ENCODE measurements at places on chromosomes 16 and 17. TPM values are rescaled to one million over a fixed set of nuclear protein-coding genes. Genes with fewer than 3 reads are reported as not detected.
A peak's percentile ranks its signal among the peaks of the same experiment; 100 is the strongest.

- no peaks in the 10 kb centered on the region for H3K27me3 ChIP-seq
- no peak overlapping the region for H3K27ac ChIP-seq
- H3K4me1 ChIP-seq, result no peaks in the 10 kb centered on the region
- no peak overlapping the region for H3K4me3 ChIP-seq
Observed at GRCh38 chr16:51312363-51313150, 161.5 kb upstream of the SALL1 start.

DNA sequence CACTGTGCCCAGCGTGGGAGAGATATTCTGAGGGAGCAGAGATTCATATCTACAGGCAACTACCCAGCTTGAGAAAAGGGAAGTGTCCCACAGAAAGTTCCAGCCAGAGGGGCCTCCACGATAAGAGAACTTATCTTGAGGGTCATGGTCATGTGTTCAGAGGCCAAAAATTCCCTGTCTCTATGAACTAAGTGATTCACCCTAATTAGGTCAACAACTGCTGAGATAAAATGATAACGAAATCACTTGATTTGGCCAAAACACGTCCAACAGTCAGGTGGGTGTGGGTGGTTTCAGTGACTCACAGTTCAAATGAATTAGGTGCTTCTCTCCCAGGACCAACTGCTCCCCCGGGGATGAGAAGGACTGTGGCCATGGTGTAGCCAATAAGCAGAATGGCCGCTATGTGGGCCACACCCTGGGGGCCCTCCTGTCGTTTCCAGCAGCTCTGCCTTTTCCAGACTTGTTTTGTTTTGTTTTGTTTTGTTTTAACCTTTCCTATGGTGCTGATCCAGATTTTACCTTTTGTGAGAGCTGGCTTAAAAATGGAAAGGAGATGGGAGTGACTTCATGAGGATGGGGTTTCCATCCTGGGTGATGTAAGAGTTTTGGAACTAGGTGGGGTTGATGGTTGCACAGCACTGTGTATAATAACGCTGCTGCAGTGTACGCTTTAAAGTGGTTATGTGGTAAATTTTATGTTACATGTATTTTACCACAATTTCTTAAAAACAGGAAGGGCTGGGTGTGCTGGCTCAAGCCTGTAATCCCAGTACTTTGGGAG lies 8.7 kb downstream of the DNAI2 start:
- peaks cover 43% of the 10 kb centered on the region for H3K4me1 ChIP-seq
- peak overlapping the region; percentile 90 for H3K27ac ChIP-seq
- H3K27me3 ChIP-seq, result no peaks in the 10 kb centered on the region
- DNase-seq, result peak; percentile 36
- H3K4me3 ChIP-seq, result peak overlapping the region; percentile 75

The HOXB5 gene
- not detected for total RNA-seq

DNA sequence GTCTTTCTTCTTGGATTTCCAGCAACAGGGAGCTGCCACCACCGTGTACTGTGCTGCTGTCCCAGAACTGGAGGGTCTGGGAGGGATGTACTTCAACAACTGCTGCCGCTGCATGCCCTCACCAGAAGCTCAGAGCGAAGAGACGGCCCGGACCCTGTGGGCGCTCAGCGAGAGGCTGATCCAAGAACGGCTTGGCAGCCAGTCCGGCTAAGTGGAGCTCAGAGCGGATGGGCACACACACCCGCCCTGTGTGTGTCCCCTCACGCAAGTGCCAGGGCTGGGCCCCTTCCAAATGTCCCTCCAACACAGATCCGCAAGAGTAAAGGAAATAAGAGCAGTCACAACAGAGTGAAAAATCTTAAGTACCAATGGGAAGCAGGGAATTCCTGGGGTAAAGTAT lies 389.0 kb downstream of the MAF start:
- no peak for DNase-seq
- no peaks in the 10 kb centered on the region for H3K4me1 ChIP-seq
- H3K27ac ChIP-seq, result no peak overlapping the region
- H3K27me3 ChIP-seq, result no peaks in the 10 kb centered on the region

DNA sequence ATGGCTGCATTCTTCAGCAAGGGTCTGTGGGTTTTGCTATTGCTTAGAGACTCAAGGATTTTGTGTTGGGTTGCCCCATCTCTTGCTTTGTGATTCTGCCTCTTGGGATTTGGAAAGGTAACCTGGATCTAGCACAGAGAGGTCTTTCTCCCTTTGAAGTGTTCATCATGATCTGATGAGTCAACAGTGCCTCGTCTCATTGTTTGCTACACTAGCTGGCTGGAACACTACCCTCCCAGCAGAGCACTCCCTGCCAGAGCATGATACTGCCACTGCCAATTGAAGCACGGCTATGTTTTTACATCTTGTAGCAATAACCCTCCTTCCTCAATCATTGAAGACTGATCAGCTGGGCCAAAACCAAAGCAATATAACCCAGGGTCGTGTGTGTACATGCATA lies 361.0 kb downstream of the CDH13 start:
- no peaks in the 10 kb centered on the region for H3K4me1 ChIP-seq
- H3K27ac ChIP-seq, result no peak overlapping the region
- no peak for DNase-seq
- no peaks in the 10 kb centered on the region for H3K36me3 ChIP-seq
- H3K4me3 ChIP-seq, result no peak overlapping the region

- no peak overlapping the region for H3K4me3 ChIP-seq
- H3K27me3 ChIP-seq, result no peaks in the 10 kb centered on the region
- H3K4me1 ChIP-seq, result peaks cover 7% of the 10 kb centered on the region
- H3K27ac ChIP-seq, result no peak overlapping the region
- peaks cover 8% of the 10 kb centered on the region for H3K36me3 ChIP-seq
- DNase-seq, result no peak
Observed at GRCh38 chr16:56841233-56841632, 23.8 kb upstream of the SLC12A3 start.

- peaks cover 24% of the 10 kb centered on the region for H3K4me1 ChIP-seq
- H3K27me3 ChIP-seq, result no peaks in the 10 kb centered on the region
- no peak for DNase-seq
- no peak overlapping the region for H3K4me3 ChIP-seq
- no peak overlapping the region for H3K27ac ChIP-seq
Observed at GRCh38 chr16:17333229-17333628, 137.5 kb downstream of the XYLT1 start.

The KRT36 gene
- total RNA-seq, result not detected

- H3K27me3 ChIP-seq, result no peaks in the 10 kb centered on the region
- no peak for DNase-seq
- no peaks in the 10 kb centered on the region for H3K4me1 ChIP-seq
- H3K27ac ChIP-seq, result no peak overlapping the region
- no peaks in the 10 kb centered on the region for H3K36me3 ChIP-seq
- H3K4me3 ChIP-seq, result no peak overlapping the region
Observed at GRCh38 chr16:88846088-88846487, 10.7 kb downstream of the GALNS start.

The LRRC36 gene
- total RNA-seq, result not detected

- DNase-seq, result no peak
- H3K4me1 ChIP-seq, result no peaks in the 10 kb centered on the region
- H3K36me3 ChIP-seq, result no peaks in the 10 kb centered on the region
- no peaks in the 10 kb centered on the region for H3K27me3 ChIP-seq
Observed at GRCh38 chr17:55660178-55660886, 62.3 kb downstream of the TMEM100 start.

GRCh38 chr16:65500919-65501318 lies 379.1 kb upstream of the CDH11 start:
- H3K4me1 ChIP-seq, result no peaks in the 10 kb centered on the region
- H3K36me3 ChIP-seq, result peaks cover 7% of the 10 kb centered on the region
- H3K27ac ChIP-seq, result no peak overlapping the region

DNA sequence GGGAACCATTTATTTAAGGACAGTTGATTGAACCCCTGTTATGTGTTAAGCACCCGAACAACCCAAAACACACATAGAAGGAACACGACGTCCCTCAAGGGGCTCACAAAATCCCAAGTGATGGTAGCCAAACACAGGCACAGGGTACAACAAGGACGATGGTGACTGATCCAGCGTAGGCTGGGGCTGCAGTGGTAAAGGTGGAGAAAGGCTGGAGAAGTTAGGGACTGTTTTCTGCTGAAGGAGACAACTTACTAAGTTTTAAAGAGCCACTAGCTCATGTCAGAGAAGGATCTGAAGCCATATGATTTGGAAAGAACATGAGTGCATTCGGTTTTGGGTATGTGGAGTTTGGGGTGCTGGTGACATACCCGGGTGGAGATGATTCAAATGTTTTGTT lies 229.6 kb upstream of the TNRC6C start:
- no peaks in the 10 kb centered on the region for H3K27me3 ChIP-seq
- no peak overlapping the region for H3K4me3 ChIP-seq
- peaks cover 12% of the 10 kb centered on the region for H3K36me3 ChIP-seq
- H3K4me1 ChIP-seq, result peaks cover 2% of the 10 kb centered on the region
- H3K27ac ChIP-seq, result no peak overlapping the region
- no peak for DNase-seq

DNA sequence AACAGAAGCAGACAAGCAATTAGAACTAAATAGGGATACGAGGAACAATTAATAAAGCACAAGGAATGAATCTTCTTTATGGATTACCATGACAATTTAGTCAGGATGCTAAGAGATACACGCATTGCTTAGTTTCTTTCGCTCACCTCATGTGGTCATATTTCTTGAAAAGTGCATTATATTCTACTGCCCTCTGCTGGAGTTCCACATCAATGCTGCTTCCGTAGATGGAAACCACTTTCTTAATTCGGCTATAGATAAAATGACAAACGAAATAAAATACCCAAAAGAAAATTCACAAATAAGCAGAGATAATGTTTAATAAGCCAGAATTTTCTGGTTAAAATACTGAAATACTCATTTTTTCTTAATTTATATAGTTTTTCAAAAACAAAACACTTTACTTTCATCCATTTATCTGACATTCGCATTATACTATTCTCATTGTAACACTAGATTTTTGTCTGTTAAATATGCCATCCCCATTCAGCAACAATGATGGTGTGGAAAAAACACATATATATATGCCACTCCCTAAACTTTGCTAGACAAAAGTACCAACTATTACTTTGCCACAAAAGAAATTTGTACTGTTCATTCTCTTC lies 22.0 kb upstream of the PHLPP2 start:
- peaks cover 4% of the 10 kb centered on the region for H3K36me3 ChIP-seq
- H3K27ac ChIP-seq, result peak overlapping the region; percentile 35
- DNase-seq, result no peak
- no peaks in the 10 kb centered on the region for H3K4me1 ChIP-seq
- H3K4me3 ChIP-seq, result no peak overlapping the region

GRCh38 chr17:62797959-62798358 lies 10.2 kb downstream of the MARCHF10 start:
- H3K36me3 ChIP-seq, result peaks cover 3% of the 10 kb centered on the region
- peaks cover 28% of the 10 kb centered on the region for H3K27me3 ChIP-seq
- no peak for DNase-seq
- H3K4me3 ChIP-seq, result no peak overlapping the region
- H3K4me1 ChIP-seq, result peaks cover 3% of the 10 kb centered on the region
- H3K27ac ChIP-seq, result no peak overlapping the region

DNA sequence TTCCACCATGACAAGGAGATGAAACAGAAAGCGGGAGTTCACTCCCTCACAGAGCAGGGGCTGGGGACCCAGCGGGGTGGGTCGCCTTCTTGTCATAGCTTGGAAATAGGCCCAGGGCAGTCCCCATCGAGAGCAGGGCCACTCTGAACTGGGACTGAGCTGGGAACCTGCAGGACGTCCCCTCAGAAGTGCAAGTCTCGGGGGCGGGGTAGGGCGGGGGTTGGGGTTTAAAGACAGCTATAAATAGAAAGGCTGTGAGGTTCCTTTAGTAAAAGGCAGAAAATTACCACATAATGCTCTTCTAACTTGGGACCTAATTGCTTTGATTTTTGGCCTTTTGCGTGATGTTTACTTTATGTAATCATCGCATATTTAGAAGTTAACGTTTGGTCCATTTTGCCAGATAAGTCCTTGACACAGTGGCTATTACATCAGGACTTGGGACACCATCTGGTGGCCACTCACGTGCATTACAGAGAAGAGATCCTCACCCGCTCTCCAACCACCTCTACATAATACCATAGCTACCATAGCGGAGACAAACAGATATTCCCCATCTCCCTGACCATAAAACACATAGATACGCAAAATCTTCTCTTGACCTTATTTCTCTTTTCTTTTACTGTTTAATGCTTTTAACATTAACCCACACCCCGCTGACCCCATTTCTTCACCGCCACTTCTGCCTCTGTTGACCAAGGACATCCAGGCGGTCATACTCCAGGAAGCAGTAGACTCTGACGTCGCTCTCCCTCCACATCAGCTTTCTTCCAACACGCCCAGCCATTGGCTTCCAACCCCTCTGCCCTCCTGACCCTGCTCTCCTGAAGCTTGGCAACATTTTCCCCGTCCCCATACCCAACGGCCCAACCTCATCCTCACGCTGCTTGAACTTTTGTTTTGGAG lies 27.5 kb upstream of the PIK3R6 start:
- peaks cover 79% of the 10 kb centered on the region for H3K36me3 ChIP-seq
- DNase-seq, result peak; percentile 40
- peak overlapping the region; percentile 5 for H3K4me3 ChIP-seq
- H3K4me1 ChIP-seq, result peaks cover 33% of the 10 kb centered on the region

- H3K4me3 ChIP-seq, result peak overlapping the region; percentile 60
- H3K27ac ChIP-seq, result peak overlapping the region; percentile 55
- H3K27me3 ChIP-seq, result no peaks in the 10 kb centered on the region
- H3K36me3 ChIP-seq, result no peaks in the 10 kb centered on the region
- no peak for DNase-seq
Observed at GRCh38 chr17:46178550-46179214, 14.5 kb downstream of the KANSL1 start.

The CACNG4 gene
- total RNA-seq, result not detected

- no peak for DNase-seq
- peaks cover 72% of the 10 kb centered on the region for H3K4me1 ChIP-seq
- H3K27ac ChIP-seq, result peak overlapping the region; percentile 92
- peak overlapping the region; percentile 63 for H3K4me3 ChIP-seq
- H3K36me3 ChIP-seq, result peaks cover 3% of the 10 kb centered on the region
Observed at GRCh38 chr17:28926366-28926765, 23.5 kb upstream of the DHRS13 start.

GRCh38 chr16:4947722-4948503 lies 10.2 kb upstream of the SEC14L5 start:
- peak overlapping the region; percentile 15 for H3K27ac ChIP-seq
- no peaks in the 10 kb centered on the region for H3K36me3 ChIP-seq
- peaks cover 1% of the 10 kb centered on the region for H3K27me3 ChIP-seq
- H3K4me3 ChIP-seq, result no peak overlapping the region

The FKBP10 gene
- not detected for total RNA-seq

The NTN1 gene
- not detected for total RNA-seq

All from naive thymus-derived CD8-positive, alpha-beta T cell (primary cell).